ENCODE measurements at places on chromosomes 12 and 14.

- peak; percentile 84 for DNase-seq
These were observed 38.7 kb upstream of the CRY1 start for GRCh38 chr12:107131832-107132616.

GRCh38 chr14:90388437-90388836 lies 8.4 kb upstream of the CALM1 start:
- peak; percentile 46 for DNase-seq

GRCh38 chr12:120922279-120922678 lies 18.1 kb upstream of the SPPL3 start:
- no peak for DNase-seq

DNA sequence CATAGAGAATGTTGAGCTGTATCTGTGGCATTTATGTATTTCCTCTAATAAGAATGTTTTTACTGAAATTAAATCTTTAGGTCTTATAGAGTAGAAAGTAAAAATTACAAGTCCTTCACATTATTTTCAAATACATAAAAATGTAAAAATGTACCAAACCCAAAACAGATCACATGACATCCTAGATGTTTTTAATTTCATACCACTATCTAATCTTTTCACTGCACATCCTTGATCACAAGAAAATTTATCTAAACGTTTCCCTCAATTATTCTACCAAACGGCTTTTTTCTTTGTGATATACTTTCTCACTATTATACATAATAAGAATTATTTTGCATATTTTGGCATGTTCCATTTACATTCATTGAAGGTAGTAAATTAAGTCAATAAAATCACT lies 18.3 kb downstream of the SGPP1 start:
- no peak for DNase-seq

- no peak for DNase-seq
These were observed 21.5 kb downstream of the RIN3 start for GRCh38 chr14:92534932-92535643.

DNA sequence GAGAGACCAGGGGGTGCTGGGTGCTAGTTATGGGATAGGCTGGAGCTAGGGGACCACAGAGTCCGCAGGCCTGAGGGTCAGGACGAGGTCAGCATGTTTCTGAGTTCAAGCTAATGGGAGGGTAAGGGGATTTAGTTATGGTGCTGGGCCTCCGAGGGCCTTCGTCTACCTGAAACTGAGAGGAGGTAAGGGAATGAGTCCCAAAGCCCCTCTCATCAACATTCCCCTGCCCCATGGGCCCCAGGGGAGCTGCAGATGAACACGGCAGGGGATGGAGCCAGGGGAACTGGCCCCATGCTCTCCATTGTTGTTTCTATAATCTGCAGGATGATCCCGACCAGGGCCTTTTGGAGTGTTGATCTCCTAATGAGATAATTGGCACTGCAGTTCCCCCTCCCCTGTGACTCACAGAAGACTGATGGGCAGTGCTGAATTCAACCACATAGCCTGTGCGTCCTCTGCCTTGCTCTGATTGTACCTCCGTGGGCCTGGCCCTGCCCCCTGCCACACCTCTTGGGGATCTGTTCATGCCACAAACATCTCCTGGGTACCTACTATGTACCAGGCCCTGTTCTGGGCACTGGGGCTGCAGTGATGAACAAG lies 21.4 kb downstream of the FAIM2 start:
- DNase-seq, result no peak

- DNase-seq, result no peak
These were observed 247.5 kb downstream of the SLC16A7 start for GRCh38 chr12:59843260-59843843.

DNA sequence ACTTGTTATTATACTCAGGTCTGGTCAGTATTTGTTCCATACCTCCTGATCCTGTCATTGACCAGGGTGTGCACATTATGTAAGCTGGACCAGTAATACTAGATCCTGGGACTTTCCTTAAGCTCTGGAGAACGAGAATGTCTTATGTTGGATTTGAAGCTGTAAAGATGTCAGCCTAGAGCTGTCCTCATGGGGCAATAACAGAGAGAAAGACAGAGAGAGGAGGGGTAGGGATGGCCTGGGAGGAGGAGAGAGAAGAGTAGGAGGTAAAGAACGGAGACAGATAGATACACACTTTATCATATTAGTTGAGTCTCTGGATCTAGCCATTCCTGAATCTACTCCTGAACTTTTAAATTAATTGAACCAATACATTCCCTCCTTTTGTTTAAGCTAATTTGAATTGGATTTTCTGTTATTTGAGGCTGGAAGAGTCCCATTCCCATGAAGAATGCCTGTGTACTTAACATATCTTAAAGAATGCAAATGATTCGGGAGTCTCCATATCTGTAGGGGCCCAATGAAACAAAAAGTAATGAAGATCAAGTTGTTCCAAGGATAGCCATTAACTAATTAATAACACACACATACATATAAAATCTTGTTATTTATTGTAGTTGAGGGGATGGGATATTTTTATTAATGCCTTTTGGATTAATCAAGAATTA lies 55.9 kb downstream of the PLEKHA5 start:
- DNase-seq, result no peak

DNA sequence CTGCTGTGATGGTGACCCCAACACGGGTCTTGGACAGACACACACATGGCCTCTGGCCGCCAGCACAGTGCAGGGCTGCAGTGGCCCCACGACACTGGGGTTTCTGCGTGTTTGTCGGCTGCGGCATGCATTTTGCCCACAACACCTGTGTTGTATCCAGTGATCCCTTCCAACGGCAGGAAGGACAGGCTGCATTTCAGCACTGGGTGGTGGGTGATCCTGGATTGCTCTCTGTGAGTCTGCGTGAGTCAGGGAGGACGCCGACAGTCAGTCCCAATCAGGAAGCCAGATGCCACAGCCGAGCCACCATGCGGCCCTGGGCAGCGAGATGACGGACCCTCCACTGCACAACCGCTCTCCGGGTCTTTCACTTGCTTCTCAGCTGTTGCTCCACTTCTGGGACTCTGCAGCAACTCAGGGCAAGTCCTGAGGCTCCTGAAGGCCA lies 20.6 kb downstream of the LRTM2 start:
- no peak for DNase-seq

Measured in AG08395 (cell line).